Jurkat, Clone E6-1 (cell line): ENCODE measurements at places on chromosomes 13 and 19.

DNA sequence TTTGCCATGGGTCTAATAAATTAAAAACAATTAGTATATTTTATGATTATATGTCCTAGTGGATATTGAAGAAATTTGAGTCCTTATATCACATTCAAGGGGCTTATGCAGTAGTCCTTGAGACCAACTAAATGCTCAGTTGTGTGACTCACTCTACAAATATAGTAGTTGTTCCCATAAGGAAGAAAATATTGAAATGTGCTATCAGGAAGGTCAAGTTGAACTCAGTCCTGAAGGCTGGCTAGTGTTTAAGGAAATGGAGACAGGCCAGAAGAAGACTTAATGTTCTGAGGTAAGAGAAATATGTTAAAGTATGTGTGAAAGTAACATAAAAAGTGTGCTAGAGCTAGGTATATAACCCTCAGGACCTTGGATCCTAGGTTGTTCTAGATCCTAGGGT is 766.1 kb upstream of the GPC6 start:
- no peak for DNase-seq

DNA sequence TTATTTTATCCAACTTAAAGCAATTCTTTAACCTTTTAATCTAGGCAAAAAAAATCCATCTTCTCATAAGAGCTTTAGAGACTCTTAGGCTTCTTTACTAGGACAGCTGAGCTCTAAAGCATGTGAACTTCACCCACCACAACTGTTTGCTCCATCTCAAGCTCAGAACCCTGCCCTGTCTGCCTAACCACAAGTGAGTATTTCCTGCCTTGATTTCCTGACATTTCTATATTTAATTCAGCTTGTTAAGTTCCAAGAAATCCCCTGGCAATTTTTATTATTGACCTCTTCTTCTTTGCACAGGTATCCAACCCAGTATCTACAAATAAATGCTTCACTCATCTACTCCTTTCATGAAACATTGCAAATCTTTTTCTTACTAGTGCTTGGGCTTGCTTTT is 21.1 kb upstream of the CEACAM21 start:
- DNase-seq: peak; percentile 92

DNA sequence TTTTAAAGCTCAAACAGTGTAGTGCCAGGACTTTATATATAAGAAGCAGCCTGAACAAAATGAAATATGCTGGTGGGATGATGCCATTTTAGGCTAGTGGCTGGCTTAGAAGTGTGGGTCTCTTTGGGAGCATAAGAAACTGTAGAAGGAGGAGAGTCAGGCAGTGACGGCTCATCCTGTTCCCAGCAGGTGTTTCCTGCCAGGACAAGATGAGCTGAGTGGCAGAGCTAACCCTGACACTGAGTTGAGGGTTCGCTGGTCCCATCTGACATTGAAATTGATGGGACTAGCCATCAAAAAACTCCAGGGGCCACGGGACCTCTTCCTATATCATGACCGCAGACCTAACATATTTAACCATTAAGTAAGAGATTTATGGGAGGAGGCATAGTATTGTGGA is 51.3 kb downstream of the ESD start:
- no peak for DNase-seq

GRCh38 chr19:43928820-43929219 is 6.3 kb downstream of the ZNF45 start:
- DNase-seq: no peak

DNA sequence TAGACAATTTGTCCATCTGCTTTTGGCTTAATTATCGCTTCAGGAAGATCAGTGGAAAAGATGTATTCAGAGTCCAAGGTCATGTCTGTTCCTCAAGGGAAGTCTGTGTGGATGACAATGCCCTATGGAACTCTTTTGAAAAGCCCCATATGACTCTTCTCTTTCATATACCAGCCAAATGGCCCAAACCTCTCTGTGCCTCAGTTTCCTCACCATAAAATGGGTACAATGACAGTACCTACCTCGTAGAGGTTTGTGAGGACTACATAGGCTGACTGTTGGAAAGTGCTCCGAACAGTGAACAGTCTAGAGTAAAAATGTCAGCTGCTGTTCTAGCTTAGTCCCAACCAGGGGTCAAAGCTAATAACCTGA is 104.6 kb downstream of the COL4A2 start:
- no peak for DNase-seq

DNA sequence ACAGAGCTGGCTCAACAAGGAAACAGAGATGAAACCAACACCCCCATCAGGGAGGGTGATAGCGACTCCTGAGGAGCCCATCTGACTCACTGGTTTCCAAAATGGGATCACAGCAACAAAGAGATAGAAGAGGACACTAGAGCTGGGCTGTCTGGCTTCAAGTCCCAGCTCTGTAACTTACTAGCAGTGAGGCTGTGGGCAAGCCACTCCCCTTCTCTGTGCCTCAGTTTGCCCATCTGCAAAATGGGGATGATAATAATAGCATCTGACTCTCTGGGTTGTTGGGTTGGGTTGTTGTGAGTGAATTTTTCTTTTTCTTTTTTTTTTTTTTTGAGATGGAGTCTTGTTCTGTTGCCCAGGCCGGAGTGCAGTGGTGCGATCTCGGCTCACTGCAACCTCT is 14.3 kb downstream of the IGSF23 start:
- no peak for DNase-seq

DNA sequence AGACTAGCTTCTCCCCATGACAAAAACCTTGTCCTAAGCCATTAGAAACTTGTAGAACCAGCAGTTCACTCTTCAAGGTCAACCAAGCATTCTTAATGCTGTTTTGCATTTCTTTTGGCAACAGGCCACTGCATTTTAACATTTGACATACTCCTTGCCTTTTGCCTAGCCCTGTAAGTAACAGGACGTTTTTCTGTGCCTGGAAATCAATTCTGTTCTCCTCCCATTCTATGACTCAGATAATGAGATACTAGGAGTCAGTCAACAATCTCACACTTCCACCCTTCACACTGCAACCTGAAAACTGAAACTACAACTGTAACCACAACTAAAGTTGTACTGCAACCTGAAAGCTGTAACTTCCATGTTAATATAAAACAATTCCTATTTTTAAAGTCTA is 268.7 kb downstream of the MZT1 start:
- DNase-seq: no peak

DNA sequence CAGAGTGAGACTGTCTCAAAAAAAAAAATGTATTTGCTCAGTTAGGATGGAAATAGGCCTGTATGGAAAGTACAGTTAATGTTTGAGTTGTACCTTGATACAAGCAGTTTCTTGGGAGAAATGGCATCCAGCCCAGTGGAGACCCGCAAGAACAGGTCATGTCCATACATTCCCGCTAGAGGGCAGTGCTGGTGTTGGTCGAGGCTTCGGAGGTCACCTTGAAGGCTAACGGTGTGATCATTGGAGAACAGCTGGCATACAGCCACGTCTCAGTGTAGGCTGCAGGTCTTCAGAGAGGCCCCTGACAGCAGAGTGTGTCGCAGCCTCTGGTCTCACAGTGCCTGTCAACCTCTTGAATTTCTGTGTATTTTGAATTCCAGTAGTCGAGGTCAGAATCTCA is 7.5 kb downstream of the ZNF610 start:
- DNase-seq: peak; percentile 25

DNA sequence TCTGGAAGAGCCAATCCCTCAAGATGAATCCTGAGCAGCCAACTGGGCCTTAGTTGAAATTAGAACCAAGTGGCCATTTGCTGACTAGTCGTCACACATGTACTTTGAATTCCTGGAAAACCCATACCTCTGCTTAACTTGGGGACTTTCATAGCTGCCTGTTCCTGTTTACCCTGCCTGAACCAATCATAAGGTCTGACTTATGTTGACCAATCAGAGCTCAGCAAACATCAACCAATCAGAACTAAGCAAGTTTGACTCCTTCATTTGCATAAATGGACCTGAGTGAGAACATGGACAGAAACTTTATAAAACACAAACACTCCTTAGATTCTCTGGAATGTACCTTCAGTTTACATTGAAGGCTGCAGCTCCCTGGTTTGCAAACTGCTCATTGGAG is 50.8 kb downstream of the LATS2 start:
- no peak for DNase-seq

GRCh38 chr19:48925240-48925843 is 8.2 kb upstream of the DHDH start:
- DNase-seq: no peak

GRCh38 chr13:51681037-51681678 is 96.9 kb downstream of the WDFY2 start:
- DNase-seq: no peak

DNA sequence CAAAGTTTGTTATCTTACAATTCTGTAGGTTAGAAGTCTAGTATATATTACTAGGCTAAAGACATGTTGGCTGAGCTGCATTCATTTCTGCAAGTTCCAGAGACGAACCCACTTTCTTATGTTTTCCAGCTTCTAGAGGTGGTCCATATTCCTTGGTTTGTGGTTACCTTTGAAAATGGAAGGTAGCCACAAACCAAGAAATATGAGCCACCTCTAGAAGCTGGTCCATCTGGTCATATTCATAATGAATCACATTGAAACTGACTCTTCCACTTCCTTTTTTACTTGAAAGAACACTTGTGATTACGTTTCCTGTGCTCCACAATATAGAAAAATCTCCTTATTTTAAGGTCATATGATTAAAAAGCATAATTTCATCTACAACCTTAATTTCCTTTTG is 943.0 kb upstream of the PCDH9 start:
- no peak for DNase-seq

- no peak for DNase-seq
Measured at GRCh38 chr13:19155321-19155861, 26.2 kb downstream of the TUBA3C start.

GRCh38 chr13:59172076-59172475 is 991.7 kb downstream of the DIAPH3 start:
- DNase-seq: no peak

DNA sequence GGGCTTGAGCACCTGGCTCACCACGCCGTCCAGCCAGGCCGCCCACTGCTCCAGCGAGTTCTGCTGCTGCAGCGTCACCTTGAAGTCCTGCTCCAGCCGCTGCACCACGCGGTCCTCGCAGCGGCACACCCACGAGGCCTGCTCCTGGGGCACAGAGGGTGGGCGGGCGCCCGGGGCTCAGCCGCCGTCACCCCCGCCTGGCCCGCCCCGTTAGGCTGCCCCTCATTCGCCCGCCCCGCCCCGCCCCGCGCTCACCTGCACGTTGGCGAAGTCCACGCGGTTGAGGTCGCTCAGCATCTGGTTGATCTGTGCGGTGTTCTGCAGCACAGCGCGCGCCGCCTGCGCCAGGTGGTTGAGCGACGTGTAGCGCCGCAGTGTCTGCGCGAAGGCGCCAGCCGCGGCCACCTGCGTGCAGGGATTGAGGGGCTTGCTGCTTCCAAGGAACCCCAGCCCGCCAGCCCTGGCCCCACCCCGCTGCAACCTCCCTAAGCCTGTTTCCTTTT is 11.3 kb downstream of the DCAF15 start:
- DNase-seq: no peak

DNA sequence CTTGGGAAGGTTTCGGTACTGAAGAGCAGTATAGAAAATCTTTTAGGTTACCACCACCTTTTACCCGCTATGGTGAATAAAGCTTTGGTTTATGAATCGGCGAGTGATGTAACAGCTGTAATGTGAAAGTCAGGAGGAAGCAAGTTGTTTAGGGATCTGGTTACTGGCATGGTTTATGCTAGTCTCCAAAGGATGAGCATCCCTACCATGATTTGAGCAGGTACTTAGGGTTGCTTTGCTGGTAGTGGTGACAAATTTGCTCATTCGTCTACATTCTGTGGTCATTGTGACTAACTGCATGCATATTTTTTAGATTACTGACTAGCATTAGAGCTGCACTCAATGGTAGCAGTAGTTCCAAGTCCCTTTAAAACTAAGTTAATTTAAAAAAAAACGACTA is 104.1 kb downstream of the FRY start:
- no peak for DNase-seq
